ENCODE measurements at places on chromosomes 4 and X.

- DNase-seq = peak; percentile 3
These were observed 17.5 kb downstream of the MAGEA9 start for GRCh38 chrX:149799095-149799714.

GRCh38 chr4:39642885-39643552 is 4.4 kb upstream of the SMIM14 start:
- no peak for DNase-seq

GRCh38 chr4:164536814-164537213 is 217.1 kb upstream of the SMIM31 start:
- DNase-seq = no peak

DNA sequence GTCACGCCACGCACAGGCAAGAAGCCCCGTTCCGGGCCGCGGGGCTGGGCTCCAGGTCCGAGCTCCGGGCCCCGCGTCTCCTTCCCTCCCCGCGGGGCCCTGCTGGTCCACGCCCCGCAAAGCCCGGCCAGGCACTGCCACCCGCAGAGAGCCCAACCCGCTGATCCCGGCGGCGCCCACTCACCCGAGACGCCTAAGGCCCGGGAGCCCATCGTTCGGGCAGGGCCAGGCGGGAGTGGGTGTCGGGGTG is 870 bp downstream of the PDZD4 start:
- DNase-seq = no peak

- DNase-seq = no peak
These were observed 43.1 kb upstream of the FGF2 start for GRCh38 chr4:122783301-122784215.

Data from CD4-positive, alpha-beta T cell treated with Interleukin-2 at 100 ng/mL for 4 hours (primary cell).